ENCODE measurements at places on chromosomes 1 and 21.
A peak's percentile ranks its signal among the peaks of the same experiment; 100 is the strongest.

DNA sequence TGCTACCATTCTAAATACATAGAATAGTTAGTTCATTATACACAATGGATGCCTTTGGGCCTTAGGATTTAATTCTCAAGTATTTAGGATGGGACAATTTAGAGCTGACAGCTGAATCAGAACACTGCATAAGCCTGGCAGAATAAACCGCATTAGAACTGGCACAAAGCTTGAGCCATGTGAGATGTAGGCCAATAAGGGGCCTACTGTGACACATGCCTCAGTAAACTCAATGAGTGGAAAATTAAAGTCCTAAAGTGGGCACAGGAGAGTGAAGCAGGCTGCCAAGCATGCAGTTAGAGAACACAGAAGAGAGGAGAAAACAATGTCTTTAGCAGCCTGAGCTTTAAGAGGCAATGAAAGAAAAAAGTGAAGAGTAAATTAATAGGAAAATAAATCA lies 24.3 kb downstream of the SCYL3 start:
- no peak for DNase-seq

DNA sequence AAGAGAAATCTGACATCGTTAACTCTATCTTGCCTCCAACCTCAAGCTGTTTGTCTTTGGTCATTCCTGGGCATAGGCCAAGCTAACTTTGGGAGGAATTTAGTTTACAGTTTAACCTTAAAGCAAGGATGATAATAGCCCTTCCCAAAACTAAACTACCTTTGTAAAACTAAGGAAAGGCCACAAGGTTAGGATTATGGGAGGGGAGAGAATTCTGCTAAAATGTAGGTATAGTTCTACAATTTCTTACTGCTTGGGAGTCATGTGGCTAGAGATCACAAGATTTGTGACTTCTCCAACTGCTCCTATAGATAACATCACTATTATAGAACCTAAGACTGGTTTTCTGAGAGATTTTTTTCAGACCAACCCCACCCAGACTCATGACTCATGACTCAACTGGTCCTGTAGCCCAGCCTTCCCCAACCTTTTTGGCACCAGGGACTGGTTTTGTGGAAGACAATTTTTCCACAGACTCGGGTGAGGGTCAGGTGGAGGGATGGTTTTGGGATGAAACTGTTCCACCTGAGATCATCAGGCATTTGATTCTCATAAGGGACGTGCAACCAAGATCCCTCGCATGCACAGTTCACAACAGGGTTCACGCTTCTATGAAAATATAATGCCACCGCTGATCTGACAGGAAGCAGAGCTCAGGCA lies 70.7 kb upstream of the MUTYH start:
- no peak for DNase-seq

DNA sequence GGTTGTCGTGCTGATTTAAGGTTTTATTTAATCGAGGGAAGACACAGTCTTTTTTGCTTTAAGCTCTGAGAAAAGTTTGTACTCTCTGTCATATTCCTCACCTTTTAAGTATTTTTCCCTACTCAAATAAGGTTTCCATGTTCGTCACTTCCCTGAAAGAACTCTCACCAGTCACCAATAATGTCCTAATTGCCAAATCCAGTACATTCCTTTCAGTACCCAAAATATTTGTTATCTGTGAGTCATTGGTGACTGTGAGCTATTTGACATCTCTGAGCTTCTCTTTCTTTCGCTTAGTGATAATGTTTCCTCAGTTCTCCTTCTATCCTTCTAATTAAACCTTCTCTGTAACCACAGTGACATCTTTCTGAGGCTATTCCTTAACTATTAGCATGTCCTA lies 874.2 kb upstream of the ADGRL2 start:
- DNase-seq: no peak

- peak; percentile 20 for DNase-seq
Observed at GRCh38 chr1:16727190-16728111, 12.9 kb upstream of the RNU1-4 start.

GRCh38 chr1:43304314-43304681 lies 3.5 kb downstream of the TIE1 start:
- DNase-seq: no peak

- DNase-seq: no peak
Observed at GRCh38 chr1:54465351-54465811, 59.2 kb upstream of the SSBP3 start.

DNA sequence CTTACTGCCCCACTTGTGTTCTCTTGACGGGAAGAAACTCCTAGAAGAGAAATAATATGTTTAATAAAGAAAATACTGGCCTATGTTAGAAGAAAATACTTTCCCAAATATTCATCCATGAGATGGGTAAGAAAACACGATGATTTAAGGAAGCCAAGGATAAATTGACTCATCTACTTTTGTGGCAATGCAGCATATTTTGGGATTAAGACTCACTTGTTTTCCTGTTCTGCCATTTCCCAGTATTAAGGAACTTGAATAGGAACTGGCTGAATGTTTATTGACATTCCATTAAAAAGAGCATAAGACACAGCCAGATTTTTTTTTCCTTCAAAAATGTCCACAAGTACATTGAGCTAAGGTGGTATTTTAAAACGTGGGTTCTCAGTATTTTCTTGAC lies 10.9 kb upstream of the ADAMTS5 start:
- no peak for DNase-seq

DNA sequence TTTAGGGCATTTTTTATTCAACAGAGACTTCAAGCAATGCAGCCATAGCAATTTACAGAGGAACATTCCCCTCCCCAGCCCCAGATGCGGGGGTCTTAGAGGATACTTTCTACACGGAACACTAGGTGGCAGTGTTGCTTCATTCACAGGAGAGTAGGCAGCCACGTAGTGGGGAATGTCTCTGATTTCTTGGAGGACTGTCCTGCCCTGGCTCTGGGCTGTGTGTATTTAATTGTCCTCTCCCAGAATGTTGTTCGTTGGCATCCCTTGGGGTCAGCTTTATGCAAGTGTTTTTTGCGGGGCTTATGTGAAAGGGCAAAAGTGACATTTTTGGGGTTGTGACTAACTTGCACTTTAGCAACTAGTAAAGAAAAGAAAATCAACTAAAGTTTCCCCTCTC lies 96.9 kb downstream of the PAPPA2 start:
- DNase-seq: no peak

Measured in stimulated activated CD4-positive, alpha-beta T cell treated with anti-CD3 and anti-CD28 coated beads, Interleukin-1b, Interleukin-23, amount 100 ng/mL, for 4 hours (primary cell).